ENCODE measurements at places on chromosomes 7 and 10.

GRCh38 chr10:123526356-123527064 lies 139.6 kb upstream of the GPR26 start:
- no peak for DNase-seq

- DNase-seq, result no peak
Measured at GRCh38 chr7:135856356-135857144, 107.9 kb upstream of the FAM180A start.

DNA sequence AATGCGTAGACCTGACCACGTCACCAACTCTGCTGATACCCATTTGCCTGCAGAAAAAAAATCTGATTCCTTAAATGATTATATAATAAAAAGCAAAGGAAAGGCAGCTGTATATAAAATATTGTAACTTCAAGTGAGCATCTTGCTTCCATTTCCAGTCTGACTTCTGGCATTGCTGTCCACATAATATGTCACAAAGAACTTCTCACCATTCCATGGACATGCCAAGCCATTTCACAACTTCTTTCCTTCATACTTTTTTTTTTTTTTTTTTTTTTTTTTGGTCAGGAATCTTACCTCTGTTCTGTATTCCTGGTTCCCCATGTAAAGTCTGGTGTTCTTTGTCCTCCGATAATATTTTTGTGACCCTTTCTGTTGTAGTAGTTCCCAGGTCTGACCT lies 165.5 kb downstream of the SND1 start:
- DNase-seq, result no peak

DNA sequence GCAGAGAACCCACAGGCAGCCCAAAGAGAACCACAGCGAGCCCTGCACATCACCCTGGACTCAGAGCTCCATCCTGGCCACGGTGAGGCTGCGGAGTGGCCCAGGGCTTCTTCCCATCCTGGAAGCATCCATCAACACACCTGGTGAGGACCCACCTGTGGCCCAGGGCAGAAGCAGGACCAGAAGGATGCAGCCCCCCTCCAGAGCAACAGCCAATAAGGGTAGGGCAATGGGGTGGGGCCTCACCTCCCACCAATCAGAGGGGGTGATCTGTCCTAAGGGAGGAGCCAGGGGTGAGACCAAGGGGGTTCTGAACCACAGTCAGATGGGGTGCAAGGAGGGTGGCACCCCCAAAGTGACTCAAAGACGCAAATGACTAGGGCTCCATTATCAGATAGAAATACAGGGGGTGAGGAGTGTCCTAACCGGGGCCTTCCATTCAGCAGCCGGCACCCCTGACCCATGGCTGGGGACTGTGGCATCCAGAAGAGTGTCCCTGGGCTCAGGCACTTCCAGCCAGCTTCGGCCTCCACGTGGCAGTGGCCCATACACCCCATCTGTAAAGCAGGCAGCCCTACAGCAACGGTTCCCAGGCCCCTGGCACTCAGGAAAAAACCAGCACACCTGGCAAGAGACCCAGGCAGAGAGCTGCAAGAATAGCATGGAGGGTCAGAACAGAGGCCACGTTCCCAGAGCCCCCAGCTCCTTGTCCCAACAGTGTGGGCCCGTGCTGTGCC lies 36.9 kb downstream of the STK32C start:
- DNase-seq, result peak; percentile 17

GRCh38 chr7:50627824-50628361 lies 62.7 kb upstream of the DDC start:
- DNase-seq, result no peak

GRCh38 chr10:89404104-89405047 lies 10.0 kb upstream of the IFIT5 start:
- no peak for DNase-seq

GRCh38 chr7:27665531-27665930 lies 2.8 kb upstream of the HIBADH start:
- DNase-seq, result no peak

DNA sequence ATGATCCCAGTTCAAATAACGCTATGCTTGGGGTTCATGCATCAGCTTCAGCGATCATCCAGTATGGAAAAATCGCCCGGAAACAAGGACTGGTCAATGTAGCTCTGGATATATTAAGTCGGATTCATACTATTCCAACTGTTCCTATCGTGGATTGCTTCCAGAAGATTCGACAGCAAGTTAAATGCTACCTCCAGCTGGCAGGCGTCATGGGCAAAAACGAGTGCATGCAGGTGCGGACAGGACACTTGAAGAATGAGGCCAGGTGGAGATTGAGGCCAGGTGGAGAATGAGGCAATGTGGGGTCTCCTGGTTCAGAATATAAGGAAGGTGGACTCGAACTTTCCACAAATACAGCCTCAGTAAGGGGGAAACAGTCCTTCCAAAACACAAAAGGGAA lies 105.8 kb downstream of the TRRAP start:
- no peak for DNase-seq

GRCh38 chr10:7606951-7607404 lies 59.8 kb downstream of the ITIH5 start:
- DNase-seq, result no peak

DNA sequence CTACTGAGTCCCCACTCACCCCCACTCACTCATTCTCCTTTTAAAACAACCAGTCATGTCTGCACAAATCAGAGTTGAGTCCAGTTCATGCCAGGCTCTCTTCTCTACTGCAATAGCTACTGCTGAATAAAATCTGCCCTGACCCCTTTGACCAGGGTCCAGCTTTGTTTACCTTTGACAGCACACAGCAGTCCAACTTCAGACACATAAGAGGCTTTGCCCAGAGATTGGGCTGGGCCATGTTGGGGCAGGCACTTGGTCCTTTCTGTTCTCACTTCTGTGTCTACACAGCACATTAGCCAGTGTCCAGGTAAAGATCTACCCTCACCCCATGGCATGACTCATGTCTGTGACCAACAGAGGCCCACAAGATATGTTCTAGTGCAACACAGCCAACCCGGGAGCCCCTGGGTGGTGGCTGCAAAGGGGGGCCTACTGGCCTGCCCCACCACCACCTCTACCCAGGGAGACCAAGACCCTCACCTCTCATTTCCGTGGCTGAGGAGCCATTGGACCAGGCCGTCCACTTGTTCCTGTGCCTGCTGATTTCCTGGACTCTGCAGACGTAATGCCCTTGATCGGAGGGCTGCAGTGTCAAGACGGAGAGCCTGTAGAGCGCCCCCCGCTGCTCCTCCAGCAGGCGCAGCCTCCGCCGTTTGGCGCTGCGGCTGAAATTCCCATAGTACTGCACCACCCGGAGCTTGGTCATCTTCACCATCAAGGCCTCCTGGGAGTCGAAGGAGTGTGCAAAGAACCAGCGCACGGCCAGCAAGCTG lies 8.0 kb downstream of the VSTM4 start:
- no peak for DNase-seq

DNA sequence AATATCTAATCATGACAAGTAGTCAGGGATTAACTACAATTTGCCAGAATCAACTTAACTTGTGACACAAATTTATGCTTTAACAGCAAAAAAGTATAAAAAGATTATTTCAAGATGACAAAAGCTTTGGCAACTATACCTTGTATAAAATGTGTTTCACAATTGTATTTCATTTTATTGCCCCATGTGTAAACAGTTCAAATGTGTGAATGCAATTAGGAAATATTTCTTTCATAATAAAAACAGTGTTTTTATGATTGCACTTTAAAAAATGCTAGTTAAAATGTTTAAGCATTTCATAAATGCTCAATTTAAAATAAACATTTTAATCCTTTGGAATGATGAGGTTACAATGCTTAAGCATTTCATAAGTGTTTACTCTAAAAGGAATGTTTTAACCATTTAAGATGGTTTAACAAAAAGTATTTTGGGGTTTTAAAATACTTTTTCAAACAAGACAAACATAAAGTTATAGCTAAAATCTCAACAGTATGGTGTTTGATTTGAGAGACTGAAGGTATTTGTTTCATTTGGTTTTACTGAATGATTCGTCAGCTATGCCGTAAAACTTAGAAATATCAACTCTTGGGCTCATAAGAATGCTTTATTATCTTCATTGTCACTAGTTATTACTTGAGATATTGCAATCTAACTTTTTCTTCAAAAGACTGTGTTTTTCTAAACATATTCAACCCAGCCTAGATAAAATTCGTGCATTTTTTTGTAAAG lies 50.1 kb downstream of the SFTPD start:
- no peak for DNase-seq

DNA sequence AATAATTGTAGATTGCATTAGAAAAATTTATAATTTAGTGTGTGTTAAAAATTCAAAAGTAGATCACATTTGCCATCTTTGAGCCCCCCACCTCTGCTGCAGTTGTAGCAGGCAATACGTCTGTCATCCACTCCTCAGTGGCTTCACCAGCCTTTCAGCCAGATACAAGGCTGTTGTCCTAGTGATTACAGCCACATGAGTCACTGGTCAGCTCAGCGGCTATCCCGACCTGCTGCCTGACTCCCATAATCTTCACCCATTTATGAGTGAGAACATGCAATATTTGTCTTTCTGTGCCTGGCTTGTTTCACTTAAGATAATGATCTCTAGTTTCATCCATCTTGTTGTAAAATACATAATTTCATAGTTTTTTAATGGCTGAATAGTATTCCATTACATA lies 9.2 kb downstream of the OR2A5 start:
- no peak for DNase-seq

GRCh38 chr10:47139121-47139520 lies 160.9 kb upstream of the GDF10 start:
- no peak for DNase-seq

DNA sequence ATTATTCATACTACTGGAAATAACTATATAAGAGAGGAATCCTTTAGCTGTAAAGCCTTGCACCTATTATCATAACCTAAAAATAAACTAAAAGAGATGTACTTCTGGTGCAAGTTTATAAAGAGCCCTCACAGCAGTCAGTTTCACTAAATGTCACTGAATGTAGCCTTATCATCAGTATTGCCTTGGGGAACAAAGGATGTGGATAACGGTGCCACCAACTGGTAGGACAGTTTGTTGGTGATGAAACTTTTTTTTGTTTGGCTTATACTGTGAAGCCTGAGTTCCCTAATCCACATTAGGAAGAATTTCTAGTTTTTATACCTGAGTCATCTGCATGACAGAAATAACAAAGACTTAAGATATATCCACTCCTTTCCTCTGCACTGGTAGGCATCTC lies 117.9 kb upstream of the COL1A2 start:
- DNase-seq, result no peak

GRCh38 chr7:29987811-29988317 lies 1.7 kb downstream of the SCRN1 start:
- DNase-seq, result no peak

DNA sequence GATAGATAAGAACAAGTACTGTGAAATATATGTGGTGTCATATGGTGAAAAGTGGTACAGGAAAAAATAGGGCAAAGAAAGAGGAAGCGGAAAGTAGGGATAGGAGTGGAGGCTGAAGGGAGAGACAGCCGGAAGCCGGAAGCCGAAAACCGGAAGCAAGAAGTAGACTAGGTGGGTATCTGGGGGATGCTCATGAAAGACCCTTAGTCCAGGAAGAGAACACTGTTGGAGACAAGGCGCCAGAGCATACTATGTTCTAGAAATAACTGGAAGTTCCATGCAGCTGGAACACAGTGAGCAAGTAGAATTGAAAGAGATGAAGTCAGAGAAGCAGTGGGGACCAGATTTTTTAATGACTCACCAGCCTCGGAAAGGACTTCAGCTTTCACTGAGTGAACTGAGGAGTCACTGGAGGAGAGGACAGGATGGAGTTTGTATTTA lies 22.5 kb downstream of the ST8SIA6 start:
- DNase-seq, result no peak

DNA sequence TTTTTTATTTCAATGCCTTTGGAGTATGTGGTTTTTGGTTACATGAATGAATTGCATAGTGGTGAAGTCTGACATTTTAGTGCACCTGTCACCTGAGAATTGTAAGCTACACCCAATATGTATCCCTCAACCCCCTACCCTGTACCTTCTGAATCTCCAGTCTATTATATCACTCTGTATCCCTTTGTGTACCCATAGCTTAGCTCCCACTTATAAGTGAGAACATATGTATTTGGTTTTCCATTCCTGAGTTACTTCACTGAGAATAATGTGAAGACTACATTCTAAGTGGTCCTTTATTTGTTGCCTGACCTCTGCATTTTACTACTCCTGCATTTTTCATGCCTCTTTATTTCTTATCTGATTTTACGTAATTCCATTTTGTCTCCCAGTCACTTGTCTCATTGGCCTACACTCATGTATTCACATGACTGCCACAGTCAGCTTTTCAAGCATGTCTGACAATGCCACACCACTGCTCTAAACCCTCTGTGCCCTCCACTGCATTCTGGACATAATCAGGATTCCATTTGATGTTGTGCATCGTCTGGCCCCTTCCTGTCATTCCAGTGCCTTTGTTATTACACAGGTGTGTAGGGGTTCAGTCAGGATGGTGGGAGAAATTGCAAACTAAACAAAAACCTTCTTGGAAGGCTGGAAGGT lies 1325.5 kb downstream of the XPNPEP1 start:
- DNase-seq, result no peak

GRCh38 chr7:82273886-82274285 lies 169.7 kb downstream of the CACNA2D1 start:
- DNase-seq, result no peak

DNA sequence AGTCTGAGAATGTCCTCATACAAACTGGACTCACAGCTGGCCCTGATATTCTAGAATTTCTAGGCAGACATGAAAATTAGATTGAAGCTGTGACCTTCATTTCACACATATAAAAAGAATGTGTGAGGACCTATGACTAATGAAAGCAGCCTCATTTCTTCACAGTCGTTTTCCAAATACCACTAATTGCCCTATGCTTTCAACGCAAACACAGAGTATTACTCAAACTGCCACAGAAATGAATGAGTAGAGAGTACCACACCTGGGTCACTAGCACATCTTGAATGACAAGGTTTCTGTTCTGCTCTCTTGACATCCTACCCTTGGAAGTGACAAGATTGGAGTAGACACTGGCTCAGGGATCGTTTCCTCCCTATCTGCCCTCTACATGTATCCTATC lies 142.4 kb downstream of the C1GALT1 start:
- DNase-seq, result no peak

- peak; percentile 52 for DNase-seq
Measured at GRCh38 chr7:127844707-127845331, 186.4 kb downstream of the LRRC4 start.
